ENCODE measurements at places on chromosomes 2 and 18.

GRCh38 chr2:72841462-72842125 is 15.8 kb upstream of the EXOC6B start:
- ATAC-seq, result peak; percentile 100

DNA sequence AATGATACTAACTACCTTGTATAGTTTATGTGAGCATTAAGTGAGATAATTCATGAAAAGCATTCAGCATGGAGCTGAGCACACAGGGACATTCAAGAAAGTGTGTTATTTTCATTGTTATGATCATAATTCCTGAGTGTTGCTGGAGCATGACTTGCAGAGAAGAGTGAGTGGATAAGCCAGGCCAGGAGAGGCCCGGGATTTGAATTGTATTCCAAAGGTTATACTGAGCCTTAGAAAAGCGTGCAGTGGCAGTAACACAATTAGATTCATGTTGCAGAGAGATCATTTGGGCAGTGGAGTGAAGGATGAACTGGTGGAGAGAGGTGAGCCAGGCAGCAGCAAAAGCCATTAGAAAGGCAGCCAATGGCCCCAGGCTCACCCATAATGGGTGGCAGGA is 142.9 kb upstream of the SH3BP4 start:
- ATAC-seq, result no peak

DNA sequence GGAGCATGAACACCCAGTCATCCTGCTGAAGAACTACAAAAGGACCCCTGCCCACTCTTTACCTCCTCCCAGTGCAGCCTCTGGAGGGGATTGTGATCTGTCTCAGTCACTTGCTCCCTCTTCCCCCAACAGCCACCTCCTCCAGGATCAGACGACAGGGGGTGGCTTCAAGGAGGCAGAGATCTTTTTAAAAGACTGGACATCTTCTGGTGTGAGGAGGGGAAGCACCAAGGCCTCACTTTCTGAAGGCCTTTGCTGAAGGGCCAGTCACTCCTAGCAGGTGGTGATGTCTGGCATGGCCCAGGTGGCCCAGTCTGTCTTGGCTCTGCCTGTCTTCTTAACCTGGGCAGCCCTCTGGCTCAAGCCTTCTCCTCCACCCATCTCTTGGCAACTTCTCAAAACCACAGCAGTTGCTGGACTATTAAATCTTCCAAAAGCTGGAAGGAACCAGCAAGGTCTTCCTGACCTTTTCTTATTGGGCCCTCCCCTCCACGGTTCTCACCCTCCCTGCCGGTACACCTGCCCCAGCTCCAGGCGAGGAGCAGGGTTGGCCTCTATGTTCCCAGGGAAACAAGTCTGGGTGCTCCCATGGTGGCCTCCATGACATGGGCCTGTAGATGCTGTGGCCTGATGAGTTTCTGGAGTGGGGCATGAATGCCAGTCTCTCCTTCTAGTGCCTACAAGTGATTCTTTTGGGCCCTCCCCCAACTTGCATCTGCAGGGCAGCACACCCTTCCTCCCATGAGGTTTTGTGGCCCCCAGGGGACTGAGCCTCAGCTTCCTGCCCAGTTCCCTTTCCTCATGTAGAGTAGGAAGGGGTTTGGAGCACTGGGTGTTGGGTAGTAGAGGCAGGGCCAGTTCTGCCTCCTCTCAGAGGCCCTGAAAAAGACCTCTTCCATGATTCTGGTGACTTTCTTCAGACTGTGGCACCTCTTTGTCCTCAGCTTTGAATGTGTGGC is 5.0 kb upstream of the ATP6V1B1 start:
- ATAC-seq, result no peak

DNA sequence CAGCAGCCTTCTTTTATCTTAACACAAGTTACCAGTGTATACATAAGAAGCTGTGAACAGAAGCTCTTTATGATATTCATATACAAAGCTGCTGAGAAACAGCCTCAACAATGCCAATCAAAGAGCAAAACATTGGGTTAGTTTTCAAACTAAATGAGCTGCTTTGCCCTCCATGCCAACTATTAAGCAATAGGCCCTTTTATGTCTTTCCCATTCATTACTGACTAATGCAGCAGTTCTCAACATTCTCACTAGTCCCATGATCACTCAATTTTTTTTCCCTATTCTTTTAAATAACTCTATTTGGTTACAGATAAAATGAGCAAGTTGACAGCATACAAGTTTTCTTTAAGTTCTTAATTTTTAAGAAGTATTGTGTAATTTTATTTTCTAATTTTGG is 57.9 kb upstream of the FRZB start:
- ATAC-seq, result no peak

GRCh38 chr2:19426941-19427340 is 68.5 kb upstream of the OSR1 start:
- no peak for ATAC-seq

- ATAC-seq, result no peak
Observed at GRCh38 chr2:11168488-11168887, 13.2 kb downstream of the SLC66A3 start.

- no peak for ATAC-seq
Observed at GRCh38 chr2:141497272-141497671, 633.5 kb downstream of the LRP1B start.

GRCh38 chr2:164275659-164276058 is 345.6 kb downstream of the GRB14 start:
- no peak for ATAC-seq

DNA sequence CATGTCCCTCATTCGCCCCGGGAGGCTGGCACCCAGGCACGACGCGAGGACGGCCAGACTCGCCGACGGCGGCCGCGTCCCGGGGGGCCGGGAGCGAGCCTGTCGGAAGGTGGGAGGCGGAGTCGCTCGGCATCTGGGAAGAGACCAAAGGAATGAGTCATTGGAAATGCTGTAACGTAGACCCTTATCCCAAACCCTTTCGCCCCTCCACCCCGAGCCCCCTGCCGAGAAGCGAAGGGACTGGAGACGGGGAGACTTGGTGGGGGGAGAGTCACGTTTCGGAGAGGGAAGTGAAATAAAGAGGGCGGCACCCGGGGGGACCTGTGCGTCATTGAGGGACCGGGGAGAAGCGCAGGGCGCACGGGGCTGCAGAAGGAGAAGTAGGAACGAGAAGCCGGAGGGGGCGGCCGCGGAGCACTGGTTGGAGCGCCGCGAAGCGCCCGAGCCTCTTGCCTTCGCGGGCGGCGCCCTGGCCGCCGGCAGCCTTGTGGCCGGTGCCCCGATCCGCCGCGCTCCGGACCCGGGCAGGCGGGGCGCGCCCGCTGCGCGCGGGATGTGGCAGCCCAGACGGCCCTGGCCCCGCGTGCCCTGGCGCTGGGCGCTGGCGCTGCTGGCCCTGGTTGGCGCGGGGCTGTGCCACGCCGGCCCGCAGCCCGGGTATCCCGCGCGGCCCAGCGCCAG is at the start of gene EMILIN2:
Gene EMILIN2 (plus strand): TSS at position 371 of the 681 bp plus-strand sequence. CDS start 183 bp downstream, at position 554.
- peak; percentile 69 for ATAC-seq

DNA sequence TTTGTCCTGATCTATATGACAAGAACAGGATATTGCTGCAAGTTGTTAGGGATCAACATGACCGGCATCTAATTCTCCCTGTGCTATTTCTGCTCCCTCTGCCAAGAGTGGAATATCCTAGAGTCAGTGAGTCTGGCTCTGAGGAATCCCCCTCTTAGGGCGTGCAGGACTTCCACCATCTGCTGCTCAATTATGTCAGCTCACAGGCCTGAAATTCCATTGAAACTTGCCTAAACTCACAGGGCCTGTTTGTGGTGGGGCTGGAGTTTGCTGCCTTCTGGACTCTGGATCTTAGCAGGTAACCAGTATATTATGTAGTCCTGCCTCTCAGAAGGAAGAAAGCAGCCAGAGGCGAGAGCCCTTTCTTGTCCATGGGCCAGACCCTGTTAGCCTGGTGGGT is 323.0 kb downstream of the TSN start:
- no peak for ATAC-seq

DNA sequence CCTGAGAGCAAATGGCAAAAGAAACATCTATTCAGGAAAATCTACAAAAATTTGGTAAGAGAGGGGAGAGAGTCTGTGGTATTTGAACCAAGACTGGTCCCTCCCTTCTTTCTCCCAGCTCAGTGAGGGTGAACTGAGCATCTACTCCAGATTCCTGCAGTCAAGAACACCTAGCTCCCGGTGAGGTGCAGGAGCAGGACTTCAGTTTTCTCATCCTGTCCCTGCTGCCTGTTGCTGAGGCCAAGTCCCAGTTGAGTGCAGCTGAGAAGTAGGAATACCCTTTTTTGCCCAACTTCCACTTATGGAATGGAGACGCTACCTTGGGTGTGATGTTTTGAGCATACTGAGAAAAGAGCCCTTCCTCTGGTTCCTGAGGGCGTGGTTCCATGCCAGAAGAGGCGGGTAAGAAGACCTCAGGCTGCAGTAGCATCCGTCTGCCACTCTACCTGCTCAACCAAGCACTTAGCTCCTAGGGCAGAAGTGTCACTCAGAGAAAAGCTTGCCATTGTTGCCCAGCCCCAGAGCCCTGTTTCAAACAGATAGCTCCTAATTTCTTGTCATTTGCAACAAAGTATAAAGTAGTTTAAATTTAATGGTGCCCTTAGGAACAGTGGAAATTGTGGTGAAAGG is 112.9 kb downstream of the SOS1 start:
- no peak for ATAC-seq

DNA sequence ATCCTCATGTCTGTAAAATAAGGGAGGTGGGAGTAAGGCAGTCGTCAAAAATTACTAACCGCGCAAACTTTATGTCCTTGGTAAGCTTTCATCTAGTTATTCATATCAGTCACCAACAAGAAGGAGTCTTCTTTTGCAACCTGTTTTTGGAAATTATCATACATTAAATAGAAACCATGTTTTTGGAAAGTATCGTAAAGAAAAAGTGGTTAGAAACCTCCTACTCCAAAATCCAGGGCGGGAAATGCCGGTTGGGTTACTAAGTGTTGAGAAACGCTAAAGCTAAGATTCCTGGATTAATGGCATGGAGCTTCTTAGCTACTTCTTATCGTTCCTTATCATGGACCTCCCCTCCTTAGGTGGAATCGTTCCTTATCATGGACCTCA is 778 bp downstream of the BBS5 start:
- no peak for ATAC-seq
